Stimulated activated CD8-positive, alpha-beta memory T cell treated with anti-CD3 and anti-CD28 coated beads, Interleukin-12 subunit alpha, Interleukin-12 subunit beta, amount 100 ng/mL, for 4 hours (primary cell): ENCODE measurements at places on chromosomes 4 and X.

DNA sequence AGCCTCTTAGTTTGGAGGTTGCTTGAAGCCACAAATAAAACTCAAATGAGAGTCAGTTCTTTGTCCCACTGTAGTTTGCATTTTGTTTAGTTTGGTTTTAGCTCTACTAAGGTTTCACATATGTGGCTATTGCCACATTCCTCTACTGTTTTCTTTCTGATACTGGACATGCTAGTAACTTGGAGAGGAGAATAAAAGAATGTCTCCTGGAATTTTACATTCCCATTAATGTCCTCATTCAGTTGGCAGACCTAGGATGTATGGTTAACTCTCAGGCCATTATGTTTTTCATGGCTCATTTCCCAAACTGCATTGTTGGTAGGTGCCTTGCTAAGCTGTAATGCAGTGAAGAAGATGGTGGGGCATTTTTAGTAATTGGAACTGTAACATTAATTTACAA, 29.9 kb downstream of the UPRT start:
- no peak for DNase-seq

DNA sequence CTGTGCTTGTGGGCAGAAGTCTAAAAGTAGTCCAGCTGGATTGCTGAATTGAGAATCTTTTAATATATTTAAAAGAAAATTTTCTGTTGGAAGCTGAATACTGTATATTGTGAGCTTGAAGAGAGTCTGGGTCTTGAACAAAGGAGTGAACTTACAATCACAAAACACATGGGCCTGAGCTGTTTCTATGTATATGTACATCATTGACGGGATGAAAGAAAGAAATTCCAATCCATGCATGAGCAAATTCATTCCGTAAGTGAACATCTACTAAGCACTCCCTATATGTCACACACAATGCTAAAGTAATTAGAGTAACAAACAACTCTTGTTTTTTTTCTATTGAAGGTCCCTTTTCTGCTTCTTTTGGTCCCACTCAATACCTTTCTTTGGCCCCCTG, 331.0 kb downstream of the HS3ST1 start:
- DNase-seq: no peak

- DNase-seq: no peak
Measured at GRCh38 chr4:1022739-1023066, 11.3 kb downstream of the FGFRL1 start.

- DNase-seq: no peak
Measured at GRCh38 chrX:20445109-20445508, 178.4 kb upstream of the RPS6KA3 start.

- no peak for DNase-seq
Measured at GRCh38 chr4:101806914-101807313, 16.4 kb downstream of the BANK1 start.

- DNase-seq: no peak
Measured at GRCh38 chr4:5822619-5823018, 70.3 kb downstream of the CRMP1 start.

DNA sequence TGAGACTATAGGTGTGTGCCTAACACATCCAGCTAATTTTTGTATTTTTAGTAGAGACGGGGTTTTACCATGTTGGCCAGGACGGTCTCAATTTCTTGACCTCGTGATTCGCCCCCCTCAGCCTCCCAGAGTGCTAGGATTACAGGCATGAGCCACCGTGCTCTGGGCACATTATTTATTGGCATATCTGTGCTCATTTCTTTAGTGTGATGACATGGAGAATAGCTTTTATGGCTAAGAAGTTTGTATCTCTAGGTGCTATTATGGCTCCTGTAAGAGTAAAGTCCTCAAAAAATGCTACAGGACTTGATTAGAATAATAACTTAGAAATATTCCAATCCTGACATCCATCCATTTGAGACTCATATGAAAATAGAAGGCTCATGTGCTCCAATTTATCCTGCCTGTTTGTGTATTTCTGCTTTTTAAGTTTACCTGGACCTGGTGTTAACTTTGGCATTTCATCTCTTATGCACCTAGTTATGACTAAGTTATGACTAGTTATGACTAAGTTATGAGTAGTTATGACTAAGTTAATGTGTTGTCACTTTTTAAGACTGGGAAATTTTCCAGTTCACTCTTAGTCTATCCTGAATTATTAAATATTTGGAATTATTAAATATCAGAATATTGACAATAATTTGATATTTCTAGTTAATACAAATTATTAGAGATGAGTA, 36.4 kb upstream of the UNC5C start:
- no peak for DNase-seq

GRCh38 chr4:175330236-175330635, 412.1 kb downstream of the ADAM29 start:
- no peak for DNase-seq

DNA sequence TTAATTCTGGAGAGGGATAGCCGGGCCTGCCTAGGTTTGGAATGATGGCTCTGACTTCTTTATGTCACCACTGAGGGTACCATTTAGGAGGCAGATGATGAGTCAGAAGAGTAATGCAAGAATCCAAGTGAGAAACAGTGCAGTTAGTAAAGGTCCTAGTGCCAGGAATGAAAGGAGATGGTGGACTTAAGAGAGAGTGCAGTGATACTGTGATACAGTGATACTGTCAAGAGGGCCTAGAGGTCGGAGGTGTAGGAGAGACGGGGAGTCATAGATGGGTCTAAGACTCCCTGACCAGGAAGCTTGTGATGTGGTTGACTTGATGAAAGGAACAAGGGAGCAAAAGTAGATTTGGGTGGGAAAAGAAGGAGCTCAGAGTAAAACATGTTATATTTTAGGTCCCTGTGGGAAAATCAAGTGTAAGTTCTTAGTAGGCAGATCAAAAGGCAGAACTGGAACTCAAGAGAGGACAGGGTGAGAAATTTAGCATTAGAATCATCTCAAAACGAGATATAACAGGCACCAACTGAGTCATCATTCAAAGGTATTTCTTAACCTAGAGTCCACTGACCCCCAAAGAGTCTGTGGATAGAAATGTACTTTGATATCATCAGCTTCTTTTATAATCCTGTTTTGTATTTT, 85.0 kb downstream of the NFKB1 start:
- DNase-seq: no peak

DNA sequence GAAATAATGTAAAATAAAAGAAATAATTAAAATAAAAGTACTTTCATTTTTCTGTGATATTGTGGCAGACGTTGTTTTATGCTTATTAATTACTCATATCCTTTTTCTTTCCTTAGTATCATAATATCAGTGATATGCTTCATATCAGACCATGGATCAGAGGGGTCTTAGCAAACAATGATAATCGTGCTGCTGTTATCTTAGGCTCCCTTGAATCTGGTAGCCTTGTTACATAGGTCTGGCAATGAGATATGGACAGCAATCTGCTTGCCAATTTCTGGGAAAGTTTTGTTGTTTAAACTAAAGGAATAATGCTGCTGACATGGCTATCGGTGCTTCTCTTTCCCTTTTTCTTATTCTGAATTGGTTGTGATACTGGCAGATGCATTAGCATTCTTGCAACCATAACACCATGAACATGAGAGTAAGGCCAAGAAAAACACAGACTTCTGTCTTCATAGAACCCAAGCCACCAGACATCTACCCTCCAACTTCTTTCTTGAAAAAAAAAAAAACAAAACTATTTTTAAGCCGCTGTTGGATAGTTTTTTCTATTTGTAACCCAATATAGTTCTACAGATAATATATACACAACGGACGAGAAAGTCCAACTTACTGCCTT, 16.4 kb downstream of the EPHA5 start:
- no peak for DNase-seq

DNA sequence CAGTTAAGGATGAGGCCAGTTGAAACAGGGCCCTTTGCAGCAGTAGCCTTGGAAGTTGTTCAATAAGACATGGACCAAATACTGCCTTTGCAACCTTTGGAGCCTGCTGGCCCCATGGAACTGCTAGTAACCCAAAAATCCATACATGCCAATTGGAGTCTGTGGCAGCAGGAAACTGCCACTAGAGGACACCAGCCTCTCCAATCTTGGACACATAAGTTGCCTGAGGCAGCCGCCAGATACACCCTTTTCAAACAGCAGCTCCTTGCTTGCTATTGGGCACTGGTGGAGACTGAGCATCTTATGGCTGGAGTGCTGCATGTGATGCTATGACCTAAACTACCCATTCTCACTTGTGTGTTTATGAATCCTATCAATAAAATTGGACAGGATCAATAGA, 14.8 kb upstream of the LAP3 start:
- no peak for DNase-seq

DNA sequence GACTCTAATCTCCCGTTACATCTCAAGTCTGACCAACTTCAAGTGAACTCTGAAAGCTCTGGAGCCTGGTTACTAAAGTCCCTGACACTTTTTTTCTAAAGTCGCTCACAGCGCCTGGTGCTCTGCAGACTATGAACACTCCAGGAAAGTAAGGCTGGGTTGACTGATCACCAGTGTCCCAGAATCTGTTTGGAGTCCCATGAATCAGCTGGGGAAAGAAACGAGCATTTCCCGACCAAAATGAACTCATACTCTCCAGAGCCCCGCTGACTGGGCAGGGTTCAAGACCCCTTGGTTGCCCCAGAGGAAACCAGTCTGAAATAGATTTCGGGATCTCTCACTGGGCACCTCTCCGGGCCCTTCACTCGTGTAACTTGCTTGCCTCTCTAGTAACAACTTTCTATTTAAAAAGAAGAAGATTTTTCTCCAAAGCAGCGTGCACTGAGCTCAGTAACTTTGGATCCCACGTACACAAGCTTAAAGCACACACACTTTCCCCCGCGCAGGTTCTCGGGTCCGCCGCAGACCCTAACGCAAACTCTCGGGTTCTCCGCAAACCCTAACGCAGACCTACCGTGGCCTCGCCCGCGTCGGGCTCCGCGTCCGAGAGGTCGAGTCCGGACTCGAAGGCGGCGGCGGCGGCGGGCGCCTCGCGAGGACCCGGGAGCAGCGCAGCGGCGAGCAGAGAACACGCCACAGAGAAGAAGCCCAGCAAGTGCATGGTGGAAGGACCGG, 964 bp downstream of the VEGFC start:
- no peak for DNase-seq

DNA sequence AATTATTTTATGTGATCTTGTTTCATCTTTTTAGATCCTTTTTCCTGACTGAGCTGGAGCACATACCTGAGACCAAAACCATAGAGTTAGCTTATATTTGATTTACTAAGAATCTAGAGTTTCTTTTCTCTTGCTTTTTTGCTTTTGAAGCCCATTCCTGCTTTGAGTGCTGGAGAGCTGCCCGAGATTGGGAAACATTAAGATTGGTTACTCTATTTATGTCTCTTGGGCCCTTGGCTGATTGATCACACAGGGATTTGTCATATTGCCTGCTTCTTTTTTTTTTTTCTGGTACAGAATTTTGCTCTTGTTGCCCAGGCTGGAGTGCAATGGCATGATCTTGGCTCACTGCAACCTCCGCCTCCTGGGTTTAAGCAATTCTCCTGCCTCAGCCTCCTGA, 73.9 kb downstream of the REPS2 start:
- DNase-seq: no peak
